Left lobe of liver (tissue), 2 donors: ENCODE measurements at places on chromosomes 3 and 15. TPM values are rescaled to one million over a fixed set of nuclear protein-coding genes. Genes with fewer than 3 reads are reported as not detected.

DNAJC13 gene
- total RNA-seq, result 11.8 TPM

CACNA1D gene
- 8.0 TPM for total RNA-seq

HRG gene
- total RNA-seq, result 324 TPM

DNA sequence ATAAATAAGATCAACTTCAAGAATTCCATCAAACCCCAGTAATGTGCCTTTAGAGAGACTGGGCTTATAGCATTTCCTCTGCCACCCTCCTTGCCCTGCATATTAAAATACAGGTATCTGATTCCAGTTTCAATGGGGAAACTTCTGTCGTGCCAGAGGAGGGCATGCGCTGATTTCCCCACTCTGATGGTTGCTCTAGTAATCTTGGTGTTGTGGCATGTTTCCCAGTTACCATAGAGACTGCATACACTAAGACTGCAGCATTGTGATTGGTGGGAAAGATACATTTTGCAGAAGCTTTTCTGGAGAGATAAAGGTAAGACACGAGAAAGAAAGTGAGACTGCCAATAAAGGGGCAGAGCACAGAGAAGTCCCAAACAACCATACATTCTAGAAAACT, 225.6 kb downstream of the TIGIT start:
- no peak for DNase-seq

DNA sequence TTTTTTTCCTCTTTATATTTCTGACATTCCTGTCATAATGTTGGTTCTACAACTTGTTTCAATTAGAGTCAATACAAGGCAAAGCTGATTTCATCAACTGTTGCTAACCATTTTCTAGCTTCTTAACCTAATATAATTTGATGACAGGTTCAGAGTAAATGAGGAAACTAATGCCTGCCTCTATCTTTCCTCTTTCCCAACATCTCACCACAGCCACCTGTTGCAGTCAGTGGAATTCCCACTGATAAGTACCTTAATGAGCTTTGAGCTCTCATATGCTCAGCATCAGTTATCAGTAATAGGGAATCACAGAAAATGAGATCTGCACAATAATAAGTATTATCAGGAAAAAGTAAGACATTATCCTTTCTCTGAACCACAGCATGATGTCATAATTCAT, 241.9 kb downstream of the MEIS2 start:
- DNase-seq, result no peak

DNA sequence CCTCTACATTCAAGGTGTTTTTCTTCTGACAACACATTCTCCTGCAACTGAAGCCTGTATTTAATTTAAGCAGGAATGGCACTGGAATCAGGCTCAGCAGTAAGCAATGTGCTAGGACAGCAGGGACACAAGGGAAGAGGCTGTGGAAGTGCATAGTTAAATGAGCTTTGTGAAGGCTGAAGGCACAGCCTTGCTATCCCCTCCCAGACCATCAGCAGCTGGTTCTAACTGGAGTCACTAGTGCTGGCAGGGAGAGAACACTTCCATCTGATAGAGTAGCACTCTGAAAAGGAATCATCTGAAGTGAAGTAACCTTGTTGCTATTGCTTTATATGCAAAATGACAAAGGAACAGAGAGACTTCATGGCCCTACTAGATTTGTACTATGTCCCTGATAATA, 14.7 kb downstream of the UQCC5 start:
- no peak for DNase-seq

DNA sequence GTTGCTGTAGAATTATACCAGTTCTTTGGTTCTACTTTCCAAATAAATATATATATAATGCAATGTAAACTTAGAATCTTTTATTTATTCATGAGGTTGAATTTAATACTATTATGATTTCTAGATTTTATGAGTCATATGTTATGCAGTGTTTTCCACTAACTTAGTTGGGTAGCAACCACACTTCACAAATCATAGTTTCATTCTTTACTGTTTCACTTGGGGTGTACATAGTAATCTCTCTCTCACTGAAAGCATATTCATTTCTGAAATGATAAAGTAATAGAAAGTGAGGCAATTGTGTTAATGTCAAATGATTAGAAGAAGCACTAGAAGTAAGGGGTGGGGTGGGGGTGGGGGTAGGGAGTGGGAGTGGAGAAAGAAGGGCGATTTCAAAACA, 52.6 kb downstream of the IQCH start:
- no peak for DNase-seq

DNA sequence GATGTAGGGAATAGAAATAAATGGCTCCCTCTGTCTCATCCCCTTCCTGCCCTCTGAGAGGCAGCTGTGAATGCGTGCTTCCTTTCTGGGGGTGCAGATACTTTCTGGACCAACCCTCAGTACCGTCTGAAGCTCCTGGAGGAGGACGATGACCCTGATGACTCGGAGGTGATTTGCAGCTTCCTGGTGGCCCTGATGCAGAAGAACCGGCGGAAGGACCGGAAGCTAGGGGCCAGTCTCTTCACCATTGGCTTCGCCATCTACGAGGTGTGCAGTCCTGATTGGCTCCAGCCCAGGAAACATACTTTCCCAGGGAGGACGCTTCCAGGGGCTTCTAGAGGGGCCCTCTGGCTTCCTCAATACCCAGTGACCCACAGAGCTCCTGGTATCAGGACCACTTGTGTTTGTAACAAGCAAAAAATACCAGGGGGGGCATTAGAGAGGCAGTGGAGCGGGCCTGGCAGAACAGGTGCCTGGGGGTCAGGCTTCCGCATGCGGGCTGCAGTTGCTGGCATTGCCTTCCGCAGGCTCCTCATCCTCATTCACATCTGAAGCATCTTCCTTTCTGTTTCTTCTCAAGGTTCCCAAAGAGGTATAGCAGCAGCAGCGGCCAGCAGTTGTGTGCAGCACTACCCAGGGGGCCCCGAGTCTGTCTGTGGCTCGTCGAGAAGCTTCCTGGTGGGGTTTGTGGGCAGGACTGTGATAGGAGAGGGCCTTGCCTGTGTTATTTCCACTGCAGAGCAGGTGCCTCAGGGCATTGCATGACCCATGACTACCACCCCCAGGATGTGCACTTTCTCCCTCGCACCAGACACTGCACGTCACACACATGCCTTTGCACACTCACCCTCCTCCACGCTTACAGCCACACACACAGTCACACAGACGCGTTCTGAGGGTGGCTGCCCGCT, 42.5 kb downstream of the CAPN3 start:
- no peak for DNase-seq

- DNase-seq, result peak; percentile 34
Measured at GRCh38 chr3:127647166-127647844, 18.3 kb downstream of the PODXL2 start.

- peak; percentile 29 for DNase-seq
Measured at GRCh38 chr15:27993996-27994780, 104.9 kb downstream of the OCA2 start.
